ENCODE measurements at places on chromosomes 5 and 9.

GRCh38 chr5:72235725-72236124 lies 84.3 kb downstream of the MRPS27 start:
- no peak for DNase-seq

- no peak for DNase-seq
Observed at GRCh38 chr5:123949043-123949804, 437.2 kb downstream of the CSNK1G3 start.

GRCh38 chr5:1463326-1464095 lies 18.3 kb upstream of the SLC6A3 start:
- DNase-seq: no peak

GRCh38 chr5:17316970-17317459 lies 99.6 kb downstream of the BASP1 start:
- no peak for DNase-seq

DNA sequence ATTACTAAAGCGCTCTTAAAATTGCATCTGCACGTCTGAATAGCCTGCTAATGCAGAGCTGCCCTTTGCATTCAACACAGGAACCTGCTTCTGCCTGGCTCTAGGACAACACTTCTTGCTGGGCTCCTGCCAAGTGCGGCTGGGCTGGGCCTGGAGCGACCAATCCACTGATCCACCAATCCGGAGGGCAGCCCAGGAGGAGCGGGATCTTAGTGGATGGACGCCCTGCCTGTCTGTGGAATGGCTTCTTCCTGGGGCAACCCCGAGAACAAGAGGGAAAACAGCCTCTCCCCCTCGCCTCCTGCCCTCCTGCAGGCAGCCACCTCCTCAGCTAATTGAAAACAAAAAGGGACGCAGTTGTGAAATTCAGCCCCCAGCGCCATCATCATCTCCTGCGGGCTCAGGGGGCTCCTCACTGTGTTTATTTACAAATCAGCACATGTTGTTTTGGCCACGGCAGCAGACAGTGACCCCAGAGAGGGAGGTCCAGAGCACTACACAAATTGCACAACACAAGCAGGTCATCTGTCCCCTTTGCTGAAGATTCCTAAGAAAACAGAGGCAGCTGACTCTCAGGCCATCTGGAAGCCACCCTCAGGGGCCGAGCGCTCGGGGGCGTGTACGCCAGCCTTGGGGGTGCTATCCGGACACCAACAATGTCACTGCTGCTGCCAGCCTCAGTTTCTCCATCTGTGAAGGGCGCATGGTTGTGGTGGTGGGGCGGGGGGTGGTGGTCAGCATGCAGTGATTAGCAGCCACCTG lies 57.3 kb downstream of the GADD45G start:
- DNase-seq: peak; percentile 93
